DMS 273 treated with DMSO at 0.1 percent for 48 hours (cell line): ENCODE measurements at places on chromosomes 4 and X.

GRCh38 chr4:75470738-75471137 is 43.5 kb downstream of the RCHY1 start:
- DNase-seq, result no peak

DNA sequence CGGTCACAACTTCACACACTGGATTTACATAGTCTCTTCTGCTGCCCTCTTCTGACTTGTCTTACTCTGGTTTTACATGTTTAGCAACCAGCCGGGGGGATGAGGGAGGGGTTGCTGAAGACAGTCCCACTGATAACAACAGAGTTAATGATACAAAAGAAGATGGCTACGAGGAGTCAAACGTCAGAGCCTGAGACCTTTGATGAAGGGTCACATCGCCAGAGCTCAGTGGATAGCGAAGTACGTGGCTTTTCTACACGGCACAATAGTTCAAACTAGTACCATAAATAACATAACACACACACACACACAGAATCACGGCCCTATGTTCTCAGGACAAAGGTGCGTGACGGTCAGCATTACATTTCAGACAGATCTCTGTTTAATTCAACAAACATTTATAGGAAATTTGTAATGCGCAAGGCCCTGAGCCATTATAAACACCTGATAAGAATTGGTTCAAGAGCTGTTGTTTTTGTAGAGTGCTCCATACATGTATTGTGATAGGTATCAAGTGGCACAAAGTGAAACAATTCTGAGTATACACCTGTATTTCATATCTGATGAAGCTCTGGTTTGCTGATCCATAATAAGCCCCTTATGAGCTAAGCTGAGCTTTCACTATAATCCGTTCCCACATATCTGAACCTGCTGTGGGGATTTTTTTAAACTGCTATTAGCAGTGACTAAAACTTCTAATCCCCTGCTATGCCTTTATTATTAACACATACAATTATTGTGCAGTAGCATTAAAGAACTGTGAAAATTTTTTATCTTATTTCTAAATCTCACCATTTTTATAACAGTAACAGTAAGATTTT is 100.0 kb downstream of the NR3C2 start:
- DNase-seq, result no peak

- no peak for DNase-seq
Measured at GRCh38 chrX:103629318-103630170, 769 bp downstream of the TCEAL1 start.

DNA sequence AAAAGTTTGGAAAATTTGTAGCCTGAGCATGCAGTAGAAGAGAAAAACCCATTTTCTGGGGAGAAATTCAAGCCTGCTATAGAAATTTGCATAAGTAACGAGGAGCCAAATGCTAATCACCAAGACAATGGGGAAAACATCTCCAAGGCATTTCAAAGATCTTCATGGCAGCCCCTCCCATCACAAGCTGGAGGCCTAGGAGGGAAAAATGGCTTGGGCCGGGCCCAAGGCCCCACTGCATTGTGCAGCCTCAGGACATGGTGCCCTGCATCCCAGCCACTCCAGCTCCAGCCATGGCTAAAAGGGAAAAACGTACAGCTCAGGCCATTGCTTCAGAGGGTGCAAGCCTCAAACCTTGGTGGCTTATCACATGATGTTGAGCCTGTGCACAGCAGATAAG is 87.7 kb downstream of the SHROOM4 start:
- no peak for DNase-seq

- no peak for DNase-seq
Measured at GRCh38 chr4:153335665-153336064, 8.8 kb upstream of the MND1 start.

- DNase-seq, result no peak
Measured at GRCh38 chr4:110196871-110197528, 1.4 kb downstream of the ELOVL6 start.
